Activated CD4-positive, CD25-positive, alpha-beta regulatory T cell (primary cell): ENCODE measurements at places on chromosomes 6 and 20.

- no peak for DNase-seq
These were observed 92.3 kb upstream of the CARMIL1 start for GRCh38 chr6:25186919-25187318.

DNA sequence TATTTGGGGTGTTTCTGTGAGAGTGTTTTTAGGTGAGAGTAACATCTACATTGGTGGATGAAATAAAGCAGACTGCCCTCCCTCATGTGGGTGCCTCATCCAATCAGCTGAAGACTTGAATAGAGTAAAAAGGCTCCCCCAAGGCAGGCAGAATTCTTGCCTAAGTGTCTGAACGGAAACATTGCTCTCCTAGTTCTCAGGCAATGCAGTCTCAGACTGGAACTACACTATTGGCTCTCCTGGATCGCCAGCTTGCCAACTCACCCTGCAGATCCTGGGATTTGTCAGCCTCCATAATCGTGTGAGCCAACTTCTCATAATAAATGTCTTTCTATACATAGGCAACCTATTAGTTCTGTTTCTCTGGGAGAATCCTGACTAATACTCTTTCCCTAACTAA is 5.5 kb upstream of the TMEM170B start:
- DNase-seq = no peak

DNA sequence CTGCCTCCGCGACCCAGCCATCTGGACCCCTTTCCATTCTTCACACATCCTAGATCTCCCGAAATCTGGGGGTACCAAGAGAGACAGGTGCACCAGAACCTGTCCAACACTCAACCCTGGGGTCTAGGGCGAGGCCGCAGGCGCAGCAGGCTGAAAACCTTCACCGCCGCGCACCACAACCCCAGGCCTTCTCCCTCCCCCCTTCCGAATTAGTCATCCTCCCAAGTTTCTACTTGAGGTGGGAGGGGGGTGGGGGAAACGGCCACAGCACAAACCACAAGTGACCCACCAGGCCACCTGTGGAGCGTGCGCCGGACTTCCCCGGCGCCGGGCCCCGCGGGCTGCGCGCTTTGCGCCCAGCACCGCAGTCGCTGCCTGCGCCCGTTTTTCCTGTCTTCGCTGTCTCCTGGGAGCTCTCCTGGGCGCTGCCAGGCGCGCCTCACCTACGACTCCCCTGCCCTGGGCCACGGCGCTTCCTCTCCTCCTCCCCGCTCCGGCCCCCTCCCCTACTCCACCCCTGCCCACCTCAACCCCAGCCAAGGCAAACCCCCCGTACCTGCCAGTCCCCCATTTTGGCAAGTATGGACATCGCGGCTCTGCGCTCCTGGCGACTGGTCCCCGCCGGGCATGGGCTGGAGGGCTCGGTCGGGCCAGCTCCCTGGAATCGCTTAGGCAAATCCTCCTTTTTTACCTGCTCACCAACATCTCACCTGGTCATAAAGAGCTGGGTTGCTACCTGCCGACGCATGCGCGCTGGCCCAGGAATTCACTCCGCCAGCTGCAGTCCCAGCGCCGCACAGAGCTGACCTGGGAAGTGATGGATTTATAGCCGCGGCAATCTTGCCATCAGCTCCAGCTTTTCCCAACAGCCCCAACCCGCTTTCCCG is 4.2 kb upstream of the TFAP2A start:
- DNase-seq = no peak

GRCh38 chr20:1373614-1374013 is 19.2 kb downstream of the FKBP1A start:
- no peak for DNase-seq

DNA sequence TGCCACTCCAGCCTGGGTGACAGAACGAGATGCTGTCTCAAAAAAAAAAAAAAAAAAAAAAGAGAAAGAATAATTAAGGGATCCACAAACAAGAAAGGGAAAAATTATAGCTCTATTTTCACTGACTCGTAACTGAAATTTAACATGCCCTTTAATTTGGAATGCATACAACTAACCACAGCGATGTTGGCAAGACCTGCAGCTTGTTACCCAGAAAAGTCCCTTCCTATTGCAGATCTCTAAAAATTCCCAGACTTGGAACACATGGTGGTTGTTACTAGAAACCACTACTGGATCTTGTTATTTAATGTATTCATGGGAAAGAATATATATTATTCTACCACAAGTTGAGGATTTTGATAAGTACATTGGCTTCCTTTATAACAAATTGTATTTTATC is 27.8 kb upstream of the SMIM28 start:
- no peak for DNase-seq

- DNase-seq = no peak
These were observed 179.8 kb downstream of the ERMARD start for GRCh38 chr6:169931261-169931660.
